ENCODE measurements at places on chromosomes 13 and 19.

DNA sequence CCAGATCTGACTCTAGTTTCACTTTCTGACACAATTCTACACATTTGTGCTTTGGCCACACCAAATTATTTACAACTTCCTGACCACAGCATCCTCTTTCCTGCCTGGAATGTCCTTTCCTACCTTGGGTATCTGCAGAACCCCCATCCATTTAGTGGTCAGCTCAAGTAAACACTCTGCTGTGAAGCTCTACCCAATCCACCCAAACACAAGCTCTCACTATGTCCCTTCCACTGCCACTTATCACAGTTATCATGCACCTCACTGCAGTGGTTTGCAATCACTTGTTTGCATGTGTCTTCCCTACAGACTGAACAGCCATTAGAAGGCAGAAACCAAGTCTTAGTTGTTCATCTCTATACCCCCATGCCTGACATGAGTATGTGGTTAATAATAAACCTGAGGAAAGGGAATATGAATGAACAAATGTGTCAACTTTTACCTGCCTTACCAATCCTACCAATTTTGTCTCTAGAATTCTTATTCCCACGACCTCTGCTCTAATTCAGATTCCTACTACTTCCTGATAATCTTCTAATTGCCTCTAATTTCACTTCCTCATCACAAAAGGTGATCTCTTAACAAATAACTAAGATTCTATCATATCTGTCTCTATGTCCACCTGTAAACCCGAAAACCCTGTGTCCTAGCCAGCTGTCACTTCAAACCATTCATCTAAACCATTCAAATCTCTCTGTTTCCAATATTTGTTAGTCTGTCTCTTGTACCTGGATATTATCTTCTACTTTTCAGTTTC is 25.1 kb downstream of the LNX2 start:
- no peak for DNase-seq

- DNase-seq = no peak
These were observed 140.7 kb downstream of the TM9SF2 start for GRCh38 chr13:99642006-99642405.

DNA sequence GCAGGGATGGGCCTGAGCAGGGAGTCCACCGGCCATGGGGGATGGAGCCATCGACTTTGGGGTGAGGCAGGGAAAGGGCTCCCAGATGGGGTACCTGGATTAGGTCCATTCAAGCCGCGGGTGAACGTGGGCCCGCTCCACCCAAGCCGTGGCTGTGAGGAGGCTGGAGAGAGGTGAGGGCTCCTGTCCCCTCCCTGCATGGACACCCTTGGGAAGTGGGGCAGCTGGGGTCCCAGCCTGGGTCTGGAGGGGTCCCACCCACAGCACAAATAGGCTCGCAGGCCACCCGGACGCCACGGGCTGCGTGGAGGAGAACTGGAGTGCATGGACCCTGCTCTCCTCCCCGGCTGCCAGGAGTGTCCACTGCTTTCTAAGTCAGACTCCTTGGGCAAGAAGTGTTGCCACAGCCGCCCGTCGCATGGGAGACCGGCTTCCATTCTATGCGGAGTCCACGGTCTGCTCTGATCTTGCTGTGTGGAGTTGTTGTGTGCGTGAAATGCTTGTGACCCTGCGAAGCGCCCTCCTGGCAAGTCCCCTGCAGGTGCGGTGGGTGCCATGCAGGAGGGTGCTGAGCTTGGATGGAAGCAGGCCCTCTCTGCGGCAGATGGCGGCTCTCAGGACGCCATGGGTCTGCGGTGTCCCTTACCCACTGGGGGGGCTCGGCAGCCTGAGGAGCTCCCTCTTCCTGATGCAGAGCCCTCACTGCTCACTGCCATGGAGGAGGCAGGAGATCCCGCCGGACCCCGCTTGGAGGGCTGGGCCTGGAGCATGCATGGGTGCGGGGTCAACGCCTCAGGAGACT is 2.0 kb downstream of the DAZAP1 start:
- DNase-seq = no peak

DNA sequence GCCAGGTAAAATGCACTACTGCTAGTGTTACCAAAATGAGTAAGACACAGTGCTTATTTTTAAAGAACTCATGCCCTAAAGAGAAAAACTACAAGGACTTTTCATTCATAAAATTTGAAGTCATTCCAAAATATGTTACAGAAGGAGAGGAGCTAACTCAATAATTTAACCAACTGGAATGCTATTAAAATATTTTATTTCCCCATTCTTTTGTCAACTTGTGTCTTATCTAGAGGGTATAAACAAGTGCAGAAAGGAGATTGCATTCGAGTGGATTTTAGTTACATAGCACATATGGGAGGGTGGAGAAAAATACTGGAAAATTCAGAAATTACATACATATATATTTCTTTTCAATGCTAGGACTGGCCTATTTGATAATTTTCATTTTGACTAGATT is 131.0 kb upstream of the IRS2 start:
- DNase-seq = no peak

All from activated T-cell treated with anti-CD3 and anti-CD28 coated beads, Interleukin-2, amount 50 U/mL, for 24 hours (primary cell).